AG10803 (cell line): ENCODE measurements at places on chromosomes 4 and X.

GRCh38 chrX:24479924-24480323, 14.8 kb downstream of the PDK3 start:
- no peak for DNase-seq

DNA sequence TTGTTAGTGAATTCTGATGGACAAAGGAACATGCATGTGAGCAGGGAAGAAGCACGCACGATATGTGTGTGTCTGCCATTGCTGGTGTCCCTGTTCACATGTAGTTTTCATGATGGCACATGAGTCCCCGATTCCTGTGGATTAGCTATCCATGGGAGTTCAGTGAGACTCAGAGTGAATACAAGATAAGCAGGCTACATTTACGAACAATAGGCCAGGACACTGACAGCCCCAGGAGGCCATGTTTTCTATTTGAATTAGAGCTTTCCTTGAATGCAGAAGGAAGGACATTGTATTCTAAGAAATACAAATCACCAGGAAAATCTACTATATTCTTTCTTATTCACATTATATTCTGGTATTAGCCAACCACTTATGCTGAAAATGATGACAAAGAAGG, 171.4 kb downstream of the PPP1R2C start:
- no peak for DNase-seq

- DNase-seq, result peak; percentile 50
Observed at GRCh38 chr4:123284168-123284567, 112.4 kb upstream of the SPRY1 start.

DNA sequence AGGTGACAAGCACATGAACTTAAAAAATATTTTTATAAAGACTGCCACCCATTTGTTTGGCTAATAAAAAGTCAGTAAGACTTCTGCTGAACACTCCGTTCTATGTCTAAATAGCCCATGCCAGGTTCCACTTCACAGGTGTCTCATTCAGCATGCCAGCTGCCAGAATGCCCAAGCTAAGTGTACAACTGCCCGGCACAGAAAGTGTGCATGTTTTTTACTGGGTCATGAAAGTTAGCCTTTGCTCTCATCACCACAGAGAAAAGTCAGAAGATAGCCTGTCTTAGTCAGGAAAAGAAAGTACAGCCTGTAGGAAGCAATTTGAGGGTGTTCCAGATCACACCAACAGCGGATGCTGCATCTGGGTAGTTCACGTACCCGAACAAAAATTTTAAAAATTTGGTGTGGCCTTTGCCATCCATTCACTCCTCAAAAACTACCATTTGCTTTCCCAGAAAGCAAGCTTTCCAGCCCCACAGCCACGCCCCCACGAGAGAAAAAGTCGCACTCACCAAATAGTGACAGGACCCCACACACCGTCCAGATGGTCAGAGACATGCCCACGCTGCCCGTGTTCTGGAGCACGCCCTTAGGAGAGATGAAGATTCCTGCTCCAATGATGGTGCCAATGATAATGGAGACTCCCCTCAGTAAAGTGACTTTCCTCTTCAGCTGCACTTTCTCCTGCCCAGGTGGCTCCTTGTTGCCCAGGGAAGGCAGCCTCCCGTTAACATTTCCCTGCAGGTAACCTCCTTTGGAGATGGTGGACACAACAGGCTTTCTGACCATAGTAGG, 671 bp downstream of the SLC7A11 start:
- peak; percentile 78 for DNase-seq

GRCh38 chr4:114807759-114808404, 209.3 kb downstream of the UGT8 start:
- peak; percentile 12 for DNase-seq
